ENCODE measurements at places on chromosomes 3 and 15.

GRCh38 chr3:186810336-186810996, 4.2 kb upstream of the RFC4 start:
- DNase-seq, result no peak

DNA sequence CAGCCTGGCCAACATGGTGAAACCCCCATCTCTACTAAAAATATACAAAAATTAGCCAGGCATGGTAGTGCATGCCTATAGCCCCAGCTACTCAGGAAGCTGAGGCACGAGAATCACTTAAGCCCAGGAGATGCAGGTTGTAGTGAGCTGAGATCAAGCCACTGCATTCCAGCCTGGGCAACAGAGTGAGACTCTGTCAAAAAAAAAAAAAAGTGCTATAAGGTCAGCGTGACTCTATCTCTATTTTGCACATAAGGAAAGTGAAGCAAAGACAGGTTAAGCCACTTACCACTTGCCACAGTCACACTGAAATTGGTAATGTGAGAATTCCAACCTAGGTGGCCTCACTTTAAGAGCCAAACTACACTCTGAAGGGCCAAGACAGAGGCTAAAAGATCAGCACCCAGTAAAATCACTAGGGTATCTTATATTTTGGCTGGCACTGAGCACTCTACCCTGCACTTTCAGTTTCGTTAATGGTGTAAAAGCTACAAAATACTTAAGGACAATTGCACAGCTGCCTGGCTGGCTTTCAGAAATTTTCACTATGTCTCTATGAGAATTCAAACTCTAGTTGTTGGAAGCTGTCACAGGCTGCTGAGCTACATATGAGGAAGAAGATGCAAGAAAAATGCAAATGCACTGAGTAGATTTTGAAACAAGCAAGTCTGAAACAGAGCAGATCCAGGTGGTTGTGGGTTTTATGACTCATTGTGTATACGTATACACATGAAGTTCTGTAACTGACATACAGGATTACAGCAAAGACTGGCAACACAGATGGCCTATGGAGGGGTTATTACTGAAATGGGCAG, 32.7 kb downstream of the TRANK1 start:
- peak; percentile 81 for DNase-seq

DNA sequence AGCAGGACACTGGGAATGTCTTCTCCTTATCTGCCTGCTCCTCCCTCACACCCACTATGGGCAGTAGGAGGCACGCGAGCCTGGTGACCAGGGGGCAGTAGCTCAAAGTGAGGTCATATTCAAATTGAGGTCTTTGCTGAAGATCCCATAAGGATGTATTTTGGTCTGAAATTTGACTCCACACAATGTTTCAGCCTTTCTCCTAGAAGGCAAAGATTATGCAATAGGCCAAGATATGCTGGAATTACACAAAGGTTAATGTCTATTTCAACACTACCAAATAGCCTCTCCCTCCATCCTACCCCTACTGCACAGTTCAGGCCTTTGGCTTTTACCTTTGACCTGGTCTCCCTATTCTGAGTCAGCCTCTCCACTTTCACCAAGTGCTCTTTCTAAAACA, 203.0 kb downstream of the TIGIT start:
- peak; percentile 83 for DNase-seq

DNA sequence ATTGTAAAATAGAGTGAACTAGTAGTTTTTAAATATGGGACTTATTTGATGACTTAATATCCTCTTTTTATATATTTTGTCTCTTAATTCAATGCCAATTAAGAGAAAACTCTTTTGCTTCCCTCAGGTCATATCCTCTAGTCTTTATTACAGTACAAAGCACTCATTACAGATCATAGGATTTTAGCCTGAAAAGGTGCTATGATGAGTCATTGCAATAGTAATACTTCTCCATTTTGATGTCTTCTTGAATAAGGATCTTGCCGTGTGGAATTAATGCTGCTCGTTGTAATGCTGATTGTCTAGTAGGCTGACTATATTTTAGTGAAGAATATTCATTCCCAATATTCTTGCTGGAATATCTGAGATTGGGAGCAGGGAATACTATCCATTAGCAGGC, 612.2 kb upstream of the GOLIM4 start:
- DNase-seq, result no peak

GRCh38 chr3:29141918-29142275, 139.0 kb upstream of the RBMS3 start:
- no peak for DNase-seq

- DNase-seq, result no peak
Observed at GRCh38 chr15:78243491-78243941, 9.2 kb upstream of the ACSBG1 start.

DNA sequence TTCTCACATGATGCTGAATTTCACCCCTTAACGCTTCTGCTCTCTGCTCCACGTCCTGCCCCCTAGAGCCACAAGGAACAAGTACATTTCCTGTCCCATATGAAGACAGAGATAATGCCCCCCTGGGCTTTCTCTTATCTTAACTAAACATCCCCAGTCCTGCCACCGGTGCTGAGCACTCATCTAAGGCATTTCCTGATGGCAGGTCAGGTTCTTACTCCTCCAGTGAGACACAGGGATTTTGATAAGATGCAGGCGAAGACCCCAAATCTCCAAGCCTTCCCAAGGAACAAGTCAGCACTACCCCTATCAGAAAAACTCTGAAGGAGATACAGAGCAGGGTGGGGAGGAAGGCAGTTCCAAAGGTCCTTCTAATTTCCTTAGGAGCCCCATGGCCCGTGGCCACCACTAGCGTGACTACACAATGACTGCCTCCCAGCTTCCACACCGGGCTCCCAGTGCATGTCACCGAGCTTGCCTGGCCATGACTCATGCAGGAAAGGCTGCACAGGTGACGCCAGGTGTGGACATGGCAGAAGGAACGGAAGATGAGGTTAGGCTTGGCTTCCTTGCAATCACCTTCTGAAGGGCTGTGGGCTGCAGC, 152.9 kb downstream of the XXYLT1 start:
- DNase-seq, result no peak

DNA sequence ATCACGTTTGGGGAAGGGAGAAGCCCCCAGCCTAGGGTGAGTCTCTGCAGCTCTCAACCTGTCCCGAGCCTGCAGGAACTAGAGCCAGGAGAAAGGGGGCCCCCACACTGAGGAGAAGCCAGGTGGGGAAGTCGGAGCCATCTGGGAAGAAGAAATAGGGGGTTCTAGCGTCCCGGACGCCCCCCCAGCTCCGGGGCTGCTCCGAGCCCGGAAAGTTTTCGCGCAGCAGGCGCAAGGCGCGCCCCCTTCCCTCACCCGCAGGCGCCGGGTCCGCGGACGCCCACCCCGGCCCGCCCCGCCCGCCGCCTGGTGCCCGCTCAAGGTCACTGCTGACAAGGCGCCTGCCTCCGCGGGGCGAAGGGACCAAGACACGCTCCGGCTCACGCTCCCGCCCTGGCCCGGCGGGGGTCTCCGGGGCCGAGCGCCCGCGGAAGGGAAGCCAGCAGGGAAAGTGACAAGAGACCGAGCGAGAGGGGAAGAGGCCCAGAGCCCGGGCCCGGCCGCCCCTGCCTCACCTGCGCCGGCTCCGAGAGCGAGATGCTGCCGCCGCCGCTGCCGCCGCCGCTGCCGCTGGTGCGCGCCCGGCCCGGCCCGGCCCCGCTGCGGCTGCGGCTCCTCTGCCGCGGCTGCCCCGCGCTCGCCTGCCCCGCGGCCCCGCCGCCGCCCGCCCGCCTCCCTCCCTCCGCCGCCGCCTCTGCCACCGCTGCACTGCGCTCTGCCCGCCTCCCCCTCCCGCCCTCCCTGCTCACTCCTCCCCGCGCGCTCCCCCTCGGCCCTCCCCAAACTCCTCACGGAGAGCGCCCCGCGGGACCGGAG, 108.4 kb upstream of the SLC6A11 start:
- no peak for DNase-seq

DNA sequence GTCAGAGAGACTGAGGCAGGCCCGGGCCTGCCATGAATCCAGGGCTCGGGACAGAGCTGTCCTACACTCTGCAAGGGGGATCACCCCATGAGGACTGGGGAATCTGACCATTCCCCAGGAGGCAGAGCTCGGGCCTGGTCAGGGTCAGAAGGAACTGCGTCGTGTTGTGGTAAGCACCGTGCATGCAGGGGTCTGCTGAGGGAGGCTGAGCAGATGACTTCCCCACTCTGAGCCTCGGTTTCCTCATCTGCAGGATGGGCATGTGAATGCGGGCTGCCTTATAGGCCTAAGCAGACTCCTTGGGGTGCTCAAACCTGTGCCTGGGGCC, 61.6 kb upstream of the IQSEC1 start:
- DNase-seq, result no peak

DNA sequence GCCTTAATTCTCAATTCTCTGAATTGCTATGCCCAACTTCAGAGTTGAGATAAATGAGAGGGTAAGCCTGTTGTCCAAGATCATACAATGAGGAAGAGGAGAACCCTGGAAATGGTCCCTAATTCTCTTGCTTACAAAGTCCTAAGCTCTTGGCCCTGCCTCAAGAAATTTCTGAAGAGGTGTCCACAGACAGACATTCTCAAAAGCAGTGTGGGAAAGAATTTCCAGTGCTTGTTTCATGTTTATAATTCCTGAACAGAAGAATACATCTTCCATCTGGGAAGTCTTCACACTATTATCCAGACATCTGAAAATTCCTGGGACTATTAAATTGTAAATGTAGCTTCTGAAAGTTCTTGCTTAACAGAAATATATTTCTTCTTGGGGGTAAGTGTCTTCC, 166.8 kb upstream of the LRTM1 start:
- peak; percentile 70 for DNase-seq

- DNase-seq, result no peak
Observed at GRCh38 chr3:186633481-186633880, 6.7 kb upstream of the FETUB start.

GRCh38 chr15:77992356-77993222, 84.9 kb downstream of the TBC1D2B start:
- DNase-seq, result no peak

- peak; percentile 13 for DNase-seq
Observed at GRCh38 chr3:61460636-61461035, 100.7 kb upstream of the PTPRG start.

DNA sequence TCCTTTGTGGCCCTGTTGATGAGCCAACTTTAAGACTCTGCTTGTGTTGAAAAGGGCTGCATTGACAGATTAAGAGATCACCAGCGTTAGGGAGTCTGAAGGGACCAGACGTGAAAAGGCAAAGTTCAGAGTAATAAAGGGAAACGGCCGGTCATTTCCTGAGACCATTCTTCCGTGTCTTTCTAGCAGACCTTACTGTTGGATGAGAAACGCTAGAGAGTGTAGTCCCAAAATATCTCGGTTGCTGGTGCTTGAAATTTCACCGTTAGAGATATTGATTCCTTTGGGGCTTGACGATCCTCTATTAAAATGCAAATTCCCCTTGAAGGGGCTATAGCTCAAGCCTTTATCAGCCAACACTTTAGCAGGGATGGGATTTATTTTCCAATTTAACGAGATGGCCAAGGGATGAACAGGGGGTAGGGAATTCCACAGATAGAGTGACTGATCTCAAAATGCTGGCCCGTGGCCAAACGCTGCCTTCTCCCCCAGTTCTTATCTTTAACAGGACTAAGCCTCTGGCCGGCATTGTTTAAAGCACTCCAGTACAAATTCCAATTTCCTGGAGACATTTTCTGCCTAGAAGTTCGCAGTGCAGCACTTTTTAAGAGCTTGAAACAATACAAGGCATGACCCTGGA, 250.4 kb downstream of the TJP1 start:
- no peak for DNase-seq

GRCh38 chr15:51023499-51023898, 71.2 kb downstream of the TNFAIP8L3 start:
- DNase-seq, result no peak

DNA sequence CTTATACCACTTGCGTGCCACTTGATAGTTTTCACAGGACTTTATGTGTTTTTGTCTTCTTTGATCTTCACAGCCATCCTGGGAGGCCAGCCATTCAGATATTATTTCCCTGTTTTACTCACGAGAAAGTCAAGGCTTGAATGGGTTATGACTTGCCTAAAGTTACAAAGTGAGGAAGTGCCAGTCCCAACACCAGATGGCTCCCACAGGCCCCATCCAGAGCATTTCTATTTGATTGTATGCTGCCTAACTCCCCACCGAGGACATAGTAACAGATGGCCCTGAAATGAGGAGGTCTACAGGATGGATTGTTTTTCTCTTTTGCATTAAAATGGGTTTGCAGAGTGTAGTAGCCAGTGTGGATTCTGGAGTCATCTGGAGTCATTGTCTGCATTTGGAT, 74.5 kb downstream of the SPTSSB start:
- no peak for DNase-seq

GRCh38 chr15:51243774-51244173, 94.6 kb downstream of the CYP19A1 start:
- DNase-seq, result no peak

DNA sequence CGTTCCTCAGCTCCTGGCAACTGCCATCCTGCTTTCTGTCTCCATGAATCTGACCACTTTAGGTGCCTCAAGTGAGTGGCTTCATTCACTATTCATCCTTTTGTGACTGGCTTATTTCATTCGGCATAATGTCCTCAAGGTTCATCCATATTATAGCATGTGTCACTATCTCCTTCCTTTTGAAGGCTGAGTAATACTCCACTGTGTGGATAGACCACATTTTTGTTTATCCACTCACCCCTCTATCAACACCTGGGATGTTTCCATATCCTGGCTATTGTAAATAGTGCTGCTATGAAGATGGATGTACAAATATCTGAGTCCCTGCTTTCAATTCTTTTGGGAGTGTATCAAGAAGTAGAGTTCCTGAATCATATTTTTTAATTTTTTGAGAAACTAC, 98.8 kb downstream of the ADAMTS17 start:
- no peak for DNase-seq

DNA sequence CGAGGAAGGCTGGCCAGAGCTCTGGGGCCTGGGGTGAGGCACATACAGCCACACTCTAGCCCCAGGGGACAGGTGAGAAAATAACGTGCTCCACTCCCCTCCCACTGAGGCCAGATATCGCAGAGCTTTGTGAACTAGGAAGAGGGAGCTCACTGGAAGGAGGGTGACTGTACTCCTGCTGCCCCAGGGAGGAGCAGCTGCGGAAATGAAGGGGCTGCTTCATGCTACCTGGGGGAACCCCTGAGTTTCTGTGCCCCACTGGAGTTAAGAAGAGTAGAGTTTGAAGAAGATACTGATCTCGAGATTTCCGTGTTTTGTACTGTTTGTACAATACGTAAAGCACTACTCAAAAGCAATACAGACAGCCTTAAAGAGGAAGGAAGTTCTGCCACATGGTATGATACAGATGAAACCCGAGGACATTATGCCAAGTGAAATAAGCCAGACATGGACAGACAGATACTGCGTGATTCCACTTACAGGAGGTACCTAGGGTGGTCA, 44.6 kb downstream of the CMTM6 start:
- DNase-seq, result no peak

DNA sequence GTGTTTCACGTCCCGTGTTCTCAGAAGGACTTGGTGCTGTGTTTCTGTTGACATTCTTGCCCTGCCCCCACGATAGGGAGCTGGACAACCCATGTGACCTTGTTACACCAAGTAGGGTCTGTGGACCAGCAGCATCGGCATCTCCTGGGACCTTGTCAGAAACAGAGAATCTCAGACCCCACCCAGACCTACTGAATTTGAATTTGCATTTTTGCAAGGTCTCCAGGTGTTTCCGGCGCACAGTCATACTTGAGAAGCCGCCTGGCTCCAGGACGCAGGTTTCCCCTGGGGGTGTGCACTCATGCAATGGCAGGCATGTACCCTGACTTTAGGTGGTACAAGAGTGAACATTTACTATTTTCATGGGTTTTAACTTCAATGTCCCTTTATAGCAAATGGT, 117.9 kb downstream of the TLE3 start:
- no peak for DNase-seq
